Bronchial epithelial cell (primary cell): ENCODE measurements at places on chromosomes 2 and 18. TPM values are rescaled to one million over a fixed set of nuclear protein-coding genes. Genes with fewer than 3 reads are reported as not detected.

IRS1 gene
- total RNA-seq: 7.0 and 12.6 TPM in 2 replicates

DNA sequence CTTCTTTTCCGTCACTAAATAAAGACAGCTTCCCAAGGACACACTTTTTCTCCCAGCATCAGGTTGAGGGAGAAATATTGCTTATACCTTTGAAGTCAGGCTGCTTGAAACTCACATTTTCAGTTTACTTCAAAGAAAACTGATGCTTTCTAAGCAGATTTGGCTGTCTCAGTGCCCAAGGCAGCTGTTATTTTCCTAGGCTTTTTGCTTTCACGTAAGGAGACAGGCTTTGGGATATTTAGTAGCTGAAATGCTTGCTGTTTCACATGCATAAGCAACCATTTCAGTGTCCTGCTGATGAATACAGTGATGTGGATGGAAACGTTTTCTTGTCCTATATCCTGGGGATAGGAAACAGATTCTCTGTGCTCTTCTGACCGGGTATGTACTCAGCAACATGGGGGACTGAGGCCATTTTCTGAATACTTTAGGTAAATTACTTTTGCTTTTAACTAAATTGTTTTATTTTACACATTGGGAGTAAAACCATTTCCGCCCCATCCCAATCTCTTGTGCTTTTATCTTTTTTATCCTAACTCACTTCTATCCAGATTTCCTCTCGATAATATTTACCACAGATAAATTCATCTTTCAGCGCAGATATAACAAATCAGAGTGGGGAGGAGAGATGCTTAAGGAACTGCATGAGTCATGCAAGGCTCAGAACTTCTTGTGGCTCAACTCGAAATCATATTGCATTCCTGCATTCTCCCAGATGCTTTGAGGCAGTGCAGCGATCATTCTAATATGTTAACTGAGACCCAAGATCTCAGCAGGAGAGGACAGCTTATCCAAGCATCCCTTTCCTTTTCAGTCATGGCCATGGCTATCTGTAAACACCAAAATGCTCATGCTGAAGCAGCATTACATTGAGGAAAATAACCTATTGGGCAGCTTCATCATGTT is 22.2 kb downstream of the GALR1 start:
- peak; percentile 7 for DNase-seq

GAREM2 gene
- under 0.01 and 0.13 TPM in 2 replicates for total RNA-seq

- peak; percentile 18 for DNase-seq
These were observed 369.0 kb downstream of the CBLN2 start for GRCh38 chr18:72174972-72175649.

CABYR gene
- total RNA-seq: 0.79 and 0.90 TPM in 2 replicates

C1QL2 gene
- not detected in 2 replicates for total RNA-seq

- no peak for DNase-seq
These were observed 140.4 kb downstream of the CDH2 start for GRCh38 chr18:28036488-28036887.

FANCL gene
- total RNA-seq: 10.8 and 14.6 TPM in 2 replicates

DNA sequence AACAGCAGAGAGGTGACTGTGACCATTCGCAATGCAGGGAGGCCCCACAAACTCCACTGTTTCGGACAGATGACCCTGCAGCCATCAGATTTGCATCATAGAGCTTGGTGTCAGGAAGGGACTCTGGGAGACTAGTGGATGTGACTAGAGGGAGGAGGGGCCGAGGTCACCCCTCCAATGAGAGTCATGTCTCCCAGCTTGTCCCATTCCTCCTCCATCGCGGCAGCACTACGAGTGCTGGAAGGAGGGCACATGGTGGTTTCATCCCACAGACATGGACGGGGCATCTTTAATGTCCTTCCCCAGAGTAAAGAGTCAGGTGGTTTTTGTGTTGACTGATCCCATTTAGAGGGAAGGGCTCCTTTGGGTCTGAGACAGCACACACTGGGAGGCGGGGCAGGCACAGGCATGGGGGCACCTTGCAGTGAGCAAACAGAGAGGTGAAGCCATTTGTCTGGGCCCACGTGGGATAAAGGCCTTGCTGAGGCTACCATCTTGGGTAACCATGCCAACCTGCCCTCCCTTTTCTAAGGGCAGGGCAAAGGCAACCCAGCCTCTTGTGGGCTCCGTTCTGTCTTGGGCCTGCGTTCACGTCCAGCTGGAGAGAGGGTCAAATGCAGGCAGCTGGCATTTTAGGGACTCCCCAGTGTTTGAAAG is 208.1 kb downstream of the ASB1 start:
- no peak for DNase-seq

TAF4B gene
- 2.3 and 6.6 TPM in 2 replicates for total RNA-seq

- DNase-seq: no peak
These were observed 114.4 kb downstream of the CAPN13 start for GRCh38 chr2:30692829-30693275.

MTCL1 gene
- total RNA-seq: 10.0 and 12.7 TPM in 2 replicates

DNA sequence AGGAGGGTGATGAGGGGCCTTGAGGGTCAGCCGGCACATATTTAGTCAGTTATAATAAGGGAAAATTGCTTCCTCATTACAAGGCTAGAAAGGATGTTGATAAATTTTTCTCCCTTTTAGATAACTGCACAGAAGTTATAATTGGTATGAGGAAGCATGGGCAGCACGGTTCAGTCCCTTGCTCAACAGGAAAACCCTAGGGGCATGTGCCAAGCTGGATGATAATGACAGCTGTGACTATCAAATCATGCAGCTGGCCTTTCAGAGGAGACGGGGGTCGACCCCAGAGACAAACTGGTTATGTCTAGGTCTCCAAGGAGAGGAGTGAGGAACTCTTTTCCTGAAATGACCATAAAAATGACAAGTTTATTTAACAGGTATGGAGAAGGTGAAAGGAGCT is 448.1 kb upstream of the VRK2 start:
- DNase-seq: no peak

GPR35 gene
- total RNA-seq: 0.26 and 0.38 TPM in 2 replicates

MYO1B gene
- 247 and 311 TPM in 2 replicates for total RNA-seq

DNA sequence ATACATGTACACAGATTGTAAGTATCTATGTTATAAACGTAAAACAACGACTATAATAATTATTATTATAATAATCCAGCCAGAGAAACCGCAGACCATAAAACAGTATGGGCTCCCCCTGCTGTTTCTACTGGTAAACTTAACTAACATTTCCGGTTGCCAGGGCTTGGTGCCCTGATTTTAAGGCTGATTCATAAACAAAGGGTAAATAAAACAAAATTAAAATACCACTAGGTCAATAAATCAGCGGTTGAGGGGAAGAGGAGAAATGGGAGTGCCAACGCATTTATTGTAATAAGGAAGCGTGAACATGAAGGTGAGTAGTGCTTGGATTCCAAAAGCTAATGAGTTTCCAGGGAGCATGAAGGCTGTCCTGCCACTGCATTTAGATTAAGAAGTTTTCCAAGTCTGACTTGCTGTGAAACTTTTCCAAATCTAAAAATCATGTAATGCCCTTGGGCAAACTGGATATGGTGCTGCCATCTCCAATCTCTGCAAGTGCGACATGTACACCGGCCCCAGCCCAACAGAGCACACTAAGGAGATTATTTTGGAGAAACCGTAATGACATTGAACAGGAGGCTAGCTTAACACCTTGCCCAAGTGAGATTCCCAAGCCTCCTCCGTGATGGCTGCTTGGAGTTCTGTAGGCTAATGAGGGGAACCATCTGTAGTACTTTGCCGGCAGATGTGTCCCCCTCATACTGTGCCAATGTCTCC is 50.7 kb upstream of the HNRNPA3 start:
- peak; percentile 56 for DNase-seq

SOWAHC gene
- 48.4 and 63.5 TPM in 2 replicates for total RNA-seq
